ENCODE measurements at places on chromosomes 5 and 9. TPM values are rescaled to one million over a fixed set of nuclear protein-coding genes. Genes with fewer than 3 reads are reported as not detected.

KIF27 gene
- total RNA-seq = 8.4 TPM

PCDHGB2 gene
- 0.47 TPM for total RNA-seq

GMCL2 gene
- not detected for total RNA-seq

ZCCHC7 gene
- 51.2 TPM for total RNA-seq

VCP gene
- 177 TPM for total RNA-seq

KIAA0825 gene
- total RNA-seq = 1.6 TPM

SPATA31A3 gene
- not detected for total RNA-seq

SAXO1 gene
- total RNA-seq = 0.38 TPM

PCDHGC4 gene
- not detected for total RNA-seq

- DNase-seq = no peak
Measured at GRCh38 chr5:122715095-122715494, 59.8 kb upstream of the SNX2 start.

DNA sequence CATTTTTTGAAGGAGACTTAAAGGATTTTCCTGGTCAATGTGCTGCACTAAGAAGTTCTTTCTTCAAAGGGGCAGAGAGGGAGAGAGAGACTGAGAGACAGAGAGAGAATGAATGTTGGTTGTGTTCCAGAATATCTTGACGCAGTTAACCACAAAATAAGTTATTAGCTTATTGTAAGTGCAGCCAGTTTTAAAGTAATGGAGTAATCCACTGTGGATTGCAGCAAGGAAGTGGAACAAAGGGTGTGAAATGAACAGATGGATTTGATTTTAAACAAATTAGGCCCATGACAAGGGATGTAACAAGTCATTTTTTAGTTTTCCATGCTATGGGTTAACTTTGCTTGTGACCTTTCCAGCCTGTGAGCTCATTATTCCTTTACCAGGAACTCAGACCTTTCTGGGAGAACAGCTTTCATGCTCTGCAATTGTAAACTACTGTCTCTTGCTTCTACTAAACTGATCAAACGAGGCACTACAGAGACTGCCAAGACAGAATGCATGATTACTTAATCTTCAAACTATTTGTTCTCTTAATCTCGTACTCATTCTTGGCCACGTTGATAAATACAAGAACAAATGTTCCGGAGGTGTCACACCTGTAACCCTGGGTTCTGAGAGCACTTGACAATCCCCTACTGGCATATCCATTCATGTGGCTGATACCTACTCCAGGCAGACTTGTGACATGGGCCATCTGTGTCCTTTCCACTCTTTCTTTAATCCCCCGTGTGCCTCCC is 131.1 kb downstream of the TLE1 start:
- no peak for DNase-seq

- DNase-seq = no peak
Measured at GRCh38 chr9:68692519-68692918, 12.5 kb upstream of the PIP5K1B start.

GRCh38 chr5:151585970-151586369 is 5.2 kb downstream of the FAT2 start:
- no peak for DNase-seq

GRCh38 chr5:150057052-150057451 is 29.3 kb downstream of the CSF1R start:
- DNase-seq = no peak

DNA sequence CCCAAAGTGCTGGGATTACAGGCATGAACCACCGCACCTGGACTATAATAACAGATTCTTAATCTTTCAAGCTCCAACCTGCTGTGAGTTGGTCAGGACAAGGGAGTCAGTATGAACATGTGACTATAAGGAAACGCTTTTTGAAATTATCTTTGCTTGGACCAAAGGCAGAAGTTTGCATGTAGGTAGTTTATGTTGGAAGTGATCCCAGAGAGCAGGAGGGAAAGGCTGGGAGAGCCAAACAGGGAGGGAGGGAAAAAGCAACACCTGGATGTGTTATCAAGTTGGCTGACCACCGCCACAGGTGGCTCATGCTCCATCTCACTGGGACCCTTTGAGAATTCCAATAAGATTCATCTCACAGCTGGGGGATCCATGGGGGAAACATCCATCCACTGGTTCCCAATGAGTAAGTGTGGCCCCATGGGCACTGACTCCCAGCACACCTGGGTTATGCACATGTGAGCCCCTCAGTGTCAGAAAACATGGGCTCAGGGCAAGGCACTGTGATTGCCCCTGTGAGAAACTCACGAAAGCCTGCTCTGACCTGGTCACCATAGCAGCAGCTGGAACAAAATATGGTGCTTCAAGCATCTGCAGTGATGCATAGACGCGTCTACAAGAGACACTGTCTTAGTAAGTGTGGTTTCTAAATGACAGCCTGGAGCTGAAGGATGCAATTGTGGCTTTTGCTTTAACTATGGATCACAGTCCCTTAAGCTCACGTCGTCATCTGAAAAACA is 62.1 kb downstream of the ARSB start:
- no peak for DNase-seq

GRCh38 chr5:17120209-17120608 is 97.2 kb upstream of the BASP1 start:
- DNase-seq = no peak

GRCh38 chr9:77903666-77904285 is 127.8 kb downstream of the GNAQ start:
- DNase-seq = no peak

DNA sequence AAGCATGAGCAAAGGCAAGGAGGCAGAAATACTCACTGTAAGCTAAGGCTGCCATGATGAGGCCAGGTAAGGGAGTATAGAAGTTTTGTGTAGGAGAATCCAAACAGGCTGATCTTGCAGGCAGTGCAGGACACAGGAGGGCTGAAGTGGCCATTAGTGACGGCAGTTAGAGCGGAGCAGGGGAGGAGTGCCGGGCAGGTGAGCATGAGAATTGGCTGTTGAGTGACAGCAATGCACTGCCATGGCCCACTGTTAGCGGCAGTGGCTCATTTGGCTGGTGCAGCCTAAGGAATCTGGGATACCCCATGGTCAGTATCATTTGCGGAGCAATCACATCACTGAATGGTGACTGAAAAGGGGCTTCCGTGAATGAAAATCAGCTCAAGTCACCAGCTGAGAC is 22.8 kb downstream of the RGS3 start:
- no peak for DNase-seq

DNA sequence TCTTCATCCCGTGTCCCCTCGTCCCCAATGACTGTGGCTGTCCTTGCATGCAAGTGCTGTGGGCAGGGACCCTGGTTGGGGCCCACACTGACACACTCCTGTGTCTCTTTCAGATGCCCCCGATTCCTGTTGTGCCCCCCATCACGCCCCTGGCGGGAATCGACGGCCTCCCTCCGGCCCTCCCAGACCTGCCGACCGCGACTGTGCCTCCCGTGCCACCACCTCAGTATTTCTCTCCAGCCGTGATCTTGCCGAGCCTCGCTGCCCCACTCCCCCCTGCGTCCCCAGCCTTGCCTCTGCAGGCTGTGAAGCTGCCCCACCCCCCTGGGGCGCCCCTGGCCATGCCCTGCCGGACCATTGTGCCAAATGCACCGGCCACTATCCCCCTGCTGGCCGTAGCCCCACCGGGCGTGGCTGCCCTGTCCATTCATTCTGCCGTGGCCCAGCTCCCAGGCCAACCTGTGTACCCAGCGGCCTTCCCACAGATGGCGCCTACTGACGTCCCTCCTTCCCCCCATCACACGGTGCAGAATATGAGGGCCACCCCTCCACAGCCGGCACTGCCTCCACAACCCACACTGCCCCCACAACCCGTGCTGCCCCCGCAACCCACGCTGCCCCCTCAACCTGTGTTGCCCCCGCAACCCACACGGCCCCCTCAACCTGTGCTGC is 75.0 kb downstream of the WNK2 start:
- DNase-seq = no peak

DNA sequence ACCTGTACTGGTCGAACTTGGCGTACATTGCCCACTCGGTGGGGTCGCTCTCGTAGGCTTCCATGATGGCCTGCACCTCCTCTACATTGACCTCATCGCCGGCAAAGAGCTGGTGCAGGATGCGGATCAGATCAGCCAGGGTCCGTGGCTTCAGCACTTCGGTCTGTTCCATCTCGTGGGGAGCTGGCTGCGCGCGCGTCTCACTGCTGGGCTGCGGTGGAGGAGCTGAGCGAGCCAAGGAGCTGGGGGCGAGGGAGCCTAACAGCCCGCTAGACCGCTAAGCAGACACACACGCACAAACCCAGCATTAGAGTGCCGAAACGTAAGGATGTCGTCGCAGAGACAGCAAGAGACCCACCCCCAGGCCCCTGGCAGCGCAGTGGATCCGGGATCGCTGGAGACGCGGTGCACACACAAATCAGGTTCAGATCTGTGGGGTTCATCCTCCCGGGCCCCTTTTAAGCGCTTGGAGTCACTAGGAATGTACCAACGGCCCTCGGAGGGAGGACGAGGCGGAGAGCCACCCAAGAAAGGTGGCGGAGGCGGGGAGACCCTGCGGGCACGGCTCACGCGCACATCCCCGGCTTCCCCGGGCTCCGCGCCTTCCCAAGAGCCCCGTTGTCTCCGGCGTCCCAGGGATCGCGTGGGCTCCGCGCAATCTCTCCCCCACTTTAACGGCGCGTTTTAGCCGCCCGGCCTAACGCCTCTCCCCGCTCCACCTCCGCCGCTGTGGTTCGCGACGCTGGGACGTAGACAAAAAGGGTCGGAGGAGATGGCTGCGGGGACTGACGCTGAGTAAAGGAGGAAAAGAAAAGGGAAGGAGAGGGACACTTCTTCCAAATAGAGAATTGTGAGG is at the start of gene CDO1:
Gene CDO1, minus strand, starts transcription at position 434 of the 856 bp plus-strand sequence. Its CDS starts 262 bp downstream, at position 172.
- DNase-seq = no peak

DNA sequence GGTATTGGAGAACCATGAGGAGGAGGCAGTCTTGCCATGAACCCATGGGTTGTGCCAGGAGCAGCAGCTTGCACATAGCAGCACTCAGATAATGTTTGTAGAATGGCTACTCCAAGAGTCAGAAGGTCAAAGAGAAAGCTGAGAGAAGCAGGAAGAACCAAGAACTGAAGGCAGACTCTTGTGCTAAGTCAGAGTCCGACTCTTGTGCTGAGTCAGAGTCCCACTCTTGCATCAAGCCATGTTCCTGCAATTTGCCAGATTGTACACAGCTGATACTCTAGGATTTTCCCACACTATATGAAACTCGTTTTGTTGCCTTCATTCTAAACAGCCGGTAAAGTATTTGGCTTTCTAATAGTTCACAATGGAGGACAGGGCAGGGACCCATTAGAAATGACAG is 26.2 kb upstream of the HSPA9 start:
- DNase-seq = no peak

DNA sequence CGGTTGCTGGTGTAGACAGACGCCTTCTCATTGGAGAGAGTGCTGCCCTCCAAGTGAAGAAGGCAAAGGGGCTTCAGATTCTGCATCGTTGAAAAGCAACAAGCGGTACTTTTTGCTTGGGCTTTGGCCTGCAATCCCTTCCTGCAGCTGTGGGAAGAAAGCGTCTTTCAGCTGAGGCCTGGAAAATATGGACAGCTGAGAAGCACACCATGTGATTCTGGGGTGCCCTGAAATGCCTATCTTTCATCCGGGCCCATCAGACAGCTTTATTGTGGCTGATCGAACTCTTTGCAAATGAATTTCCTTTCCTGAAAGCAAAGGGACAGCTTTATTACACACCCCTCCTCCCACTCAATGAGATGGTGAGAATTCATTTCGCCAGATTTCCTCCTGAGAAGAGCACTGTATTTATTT is 74.0 kb downstream of the NSG2 start:
- DNase-seq = no peak

- DNase-seq = no peak
Measured at GRCh38 chr5:149540089-149540488, 11.2 kb downstream of the CSNK1A1 start.

GRCh38 chr5:177402271-177403043 is 2.0 kb upstream of the PFN3 start:
- DNase-seq = peak; percentile 82

DNA sequence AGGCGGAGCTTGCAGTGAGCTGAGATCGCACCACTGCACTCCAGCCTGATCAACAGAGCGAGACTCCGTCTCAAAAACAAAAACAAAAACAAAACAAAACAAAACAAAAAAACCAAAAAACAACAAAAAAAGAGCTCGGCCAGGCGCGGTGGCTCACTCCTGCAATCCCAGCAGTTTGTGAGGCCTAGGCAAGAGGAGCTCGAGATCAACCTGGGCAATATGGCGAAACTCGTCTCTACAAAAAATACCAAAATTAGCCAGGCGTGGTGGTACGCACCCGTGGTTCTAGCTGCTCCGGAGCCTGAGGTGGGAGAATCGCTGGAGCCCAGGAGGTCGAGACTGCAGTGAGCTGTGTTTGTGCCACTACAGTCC is 20.2 kb downstream of the TRIM7 start:
- DNase-seq = no peak

- no peak for DNase-seq
Measured at GRCh38 chr5:125510651-125511050, 764.2 kb upstream of the ZNF608 start.

DNA sequence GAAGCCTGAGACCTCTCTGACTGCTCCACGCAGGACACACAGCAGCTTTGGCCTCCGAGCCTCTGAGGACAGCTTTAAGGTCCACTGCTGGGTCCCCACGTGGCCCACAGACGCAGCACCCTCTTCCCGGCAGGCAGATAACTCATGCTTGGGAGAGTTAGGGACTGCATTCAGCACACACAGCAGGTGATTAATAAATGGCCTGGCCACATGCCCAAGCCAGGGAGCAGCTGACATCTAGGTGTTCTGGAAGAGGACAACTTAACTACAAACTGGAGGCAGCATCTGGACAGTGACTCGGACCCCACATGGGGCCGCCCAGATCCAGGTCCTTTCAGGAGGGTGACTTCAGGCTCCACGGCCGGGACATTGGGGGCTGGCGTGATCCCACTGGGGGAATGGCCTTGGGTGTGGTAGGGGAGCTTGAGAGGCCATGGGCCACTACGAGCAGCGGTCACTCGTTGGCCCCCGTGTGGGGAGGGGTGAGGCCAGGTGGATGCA is 11.3 kb downstream of the NINJ1 start:
- DNase-seq = no peak

Measured in naive thymus-derived CD8-positive, alpha-beta T cell (primary cell).